HFFc6 (cell line): ENCODE measurements at places on chromosomes 11 and 22. TPM values are rescaled to one million over a fixed set of nuclear protein-coding genes. Genes with fewer than 3 reads are reported as not detected.
A peak's percentile ranks its signal among the peaks of the same experiment; 100 is the strongest.

Gene MMP10
- 0.83 and 1.7 TPM in 2 replicates for total RNA-seq

GRCh38 chr11:126703662-126704061, 296.9 kb downstream of the KIRREL3 start:
- peaks cover 5% of the 10 kb centered on the region for H3K27me3 ChIP-seq
- DNase-seq: no peak
- H3K4me3 ChIP-seq: no peak overlapping the region
- peaks cover 10% of the 10 kb centered on the region; the same call in 1 of the 2 replicates for H3K36me3 ChIP-seq

DNA sequence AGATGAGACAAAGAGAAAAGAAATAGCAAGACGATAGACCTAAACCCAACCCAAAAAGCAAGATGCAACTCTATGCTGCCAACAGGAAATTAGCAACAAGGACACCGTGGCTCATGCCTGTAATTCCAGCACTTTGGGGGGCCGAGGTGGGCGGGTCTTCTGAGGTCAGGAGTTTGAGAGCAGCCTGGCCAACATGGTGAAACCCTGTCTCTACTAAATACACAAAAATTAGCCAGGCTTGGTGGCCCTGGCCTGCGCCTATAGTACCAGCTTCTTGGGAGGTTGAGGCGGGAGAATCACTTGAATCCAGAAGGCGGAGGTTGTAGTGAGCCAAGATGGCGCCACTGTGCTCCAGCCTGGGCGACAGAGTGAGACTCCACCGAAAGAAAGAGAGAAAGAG, 24.3 kb upstream of the IL10RA start:
- H3K4me3 ChIP-seq: no peak overlapping the region
- peaks cover 14% of the 10 kb centered on the region for H3K27me3 ChIP-seq
- no peaks in the 10 kb centered on the region for H3K36me3 ChIP-seq
- no peak overlapping the region for H3K27ac ChIP-seq
- H3K4me1 ChIP-seq: no peaks in the 10 kb centered on the region

Gene YPEL4
- 0.17 to 0.32 TPM (median 0.29 TPM) in 3 replicates for total RNA-seq

GRCh38 chr22:45880716-45881523, 96.0 kb downstream of the WNT7B start:
- H3K4me1 ChIP-seq: no peaks in the 10 kb centered on the region

DNA sequence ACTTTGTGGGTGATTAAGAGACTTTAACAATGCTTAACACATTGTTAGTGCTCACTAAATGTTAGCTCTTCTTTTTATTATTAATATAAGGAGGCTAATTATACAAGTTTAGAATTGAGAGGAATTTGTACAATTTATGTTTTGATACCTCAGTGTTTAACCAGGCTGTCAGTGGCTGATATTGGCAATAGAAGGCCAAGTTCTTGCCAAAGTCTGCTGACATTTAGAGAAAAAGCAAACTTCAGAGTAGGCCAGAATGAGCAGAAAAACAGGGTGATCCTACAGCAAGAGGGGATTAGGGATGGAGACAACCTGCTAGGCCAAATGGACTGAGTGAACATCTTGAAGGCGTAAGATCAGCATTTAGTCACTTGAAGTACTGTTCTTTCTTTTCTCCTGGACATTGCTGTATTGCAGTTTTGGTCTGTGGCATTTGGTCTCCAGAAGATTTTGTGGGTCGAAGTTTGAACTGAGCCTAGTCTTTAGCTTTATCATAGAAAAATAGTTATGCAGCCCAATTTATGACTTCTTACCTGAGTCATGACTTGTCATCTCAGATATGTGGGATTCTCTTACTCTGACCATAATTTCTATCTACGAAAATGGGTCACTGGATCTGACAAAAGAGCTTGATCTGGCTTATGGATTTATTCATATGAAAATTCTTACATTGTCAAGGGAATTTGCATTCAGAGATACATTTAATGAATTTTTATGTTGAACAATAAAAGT, 9.0 kb downstream of the TRIM44 start:
- no peaks in the 10 kb centered on the region for H3K27me3 ChIP-seq
- H3K27ac ChIP-seq: no peak overlapping the region
- H3K36me3 ChIP-seq: peaks cover 27% of the 10 kb centered on the region
- peaks cover 40% of the 10 kb centered on the region for H3K4me1 ChIP-seq
- H3K4me3 ChIP-seq: no peak overlapping the region
- no peak for DNase-seq

- no peak for DNase-seq
- H3K27me3 ChIP-seq: peaks cover 2% of the 10 kb centered on the region; the same call in 1 of the 2 replicates
- no peak overlapping the region for H3K27ac ChIP-seq
- no peak overlapping the region for H3K4me3 ChIP-seq
- no peaks in the 10 kb centered on the region; the same call in 1 of the 2 replicates for H3K4me1 ChIP-seq
- no peaks in the 10 kb centered on the region for H3K36me3 ChIP-seq
Measured at GRCh38 chr11:106271086-106271485, 193.6 kb downstream of the AASDHPPT start.

DNA sequence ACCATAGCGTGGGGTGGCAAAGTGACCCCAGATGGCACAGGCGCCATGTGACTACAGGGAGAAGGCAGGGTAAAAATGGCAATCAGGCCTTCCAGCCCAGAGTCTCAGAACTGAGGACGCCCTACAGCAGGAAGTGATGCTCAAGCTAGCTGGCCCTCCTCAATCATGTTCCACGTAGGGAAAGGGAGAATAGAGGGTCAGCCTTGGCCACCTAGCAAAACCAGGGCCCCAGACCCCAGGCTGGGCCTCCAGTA, 978 bp upstream of the ANKRD13D start:
- H3K27ac ChIP-seq: peak overlapping the region; percentile 98
- H3K4me3 ChIP-seq: peak overlapping the region; percentile 80
- no peak for DNase-seq

Gene OR52A5
- total RNA-seq: not detected in 3 replicates

DNA sequence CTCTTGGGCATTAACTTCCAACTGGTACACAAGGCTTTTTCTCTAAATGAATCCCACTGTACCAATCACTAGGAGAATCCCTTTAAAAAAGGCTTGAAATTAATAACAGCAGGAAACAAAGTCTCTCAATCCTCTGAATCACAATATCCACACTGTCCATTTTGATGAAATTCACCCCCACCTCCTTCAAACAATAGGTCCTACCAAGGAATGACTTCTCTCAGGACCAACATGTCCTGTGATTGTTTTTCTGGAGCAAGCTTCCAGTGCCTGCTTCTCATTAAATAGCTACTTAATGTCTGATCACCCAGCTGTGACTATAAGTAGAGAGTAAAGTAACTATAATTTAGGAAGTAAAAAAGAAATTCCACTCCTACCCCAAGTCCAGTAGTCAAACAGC, 13.1 kb downstream of the NUMA1 start:
- peak overlapping the region; percentile 70 for H3K27ac ChIP-seq
- peaks cover 65% of the 10 kb centered on the region for H3K4me1 ChIP-seq
- DNase-seq: no peak
- peaks cover 16% of the 10 kb centered on the region for H3K36me3 ChIP-seq

GRCh38 chr11:46521961-46522681, 71.7 kb downstream of the AMBRA1 start:
- no peak overlapping the region for H3K27ac ChIP-seq
- peaks cover 46% of the 10 kb centered on the region for H3K4me1 ChIP-seq
- H3K4me3 ChIP-seq: no peak overlapping the region

Gene POLD4
- 69.3 to 80.7 TPM (median 71.3 TPM) in 3 replicates for total RNA-seq

- no peak for DNase-seq
- no peaks in the 10 kb centered on the region for H3K4me1 ChIP-seq
Measured at GRCh38 chr22:20615021-20615420, 107.6 kb downstream of the MED15 start.

- no peak for DNase-seq
- peaks cover 15% of the 10 kb centered on the region for H3K4me1 ChIP-seq
- no peak overlapping the region for H3K27ac ChIP-seq
- no peaks in the 10 kb centered on the region for H3K36me3 ChIP-seq
Measured at GRCh38 chr11:106480581-106481190, 403.2 kb downstream of the AASDHPPT start.

DNA sequence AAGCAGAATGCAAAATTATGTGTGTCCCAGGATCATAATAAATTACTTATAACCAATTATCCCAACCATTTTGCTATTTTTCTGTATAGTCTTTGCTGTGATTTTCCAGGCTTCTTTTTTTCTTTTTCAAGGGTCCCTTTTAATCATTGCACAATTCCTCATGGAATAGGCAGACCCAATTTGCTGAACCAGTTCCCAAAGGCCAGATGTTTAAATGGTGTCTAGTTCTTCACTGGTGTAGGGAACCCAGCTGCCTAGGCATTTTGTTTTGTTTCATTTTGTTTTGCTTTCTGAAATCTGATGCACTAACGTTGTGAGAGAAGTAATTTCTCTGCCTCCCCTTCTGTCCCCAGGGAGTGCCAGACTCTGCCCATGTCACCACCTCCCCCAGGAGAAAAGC, 60.4 kb downstream of the CHST1 start:
- peaks cover 13% of the 10 kb centered on the region for H3K27me3 ChIP-seq
- no peaks in the 10 kb centered on the region for H3K4me1 ChIP-seq
- DNase-seq: no peak

- no peaks in the 10 kb centered on the region for H3K27me3 ChIP-seq
- no peak for DNase-seq
- H3K36me3 ChIP-seq: peaks cover 11% of the 10 kb centered on the region
- H3K27ac ChIP-seq: no peak overlapping the region
Measured at GRCh38 chr22:47997052-47997590, 1234.7 kb downstream of the TBC1D22A start.

Gene PAAF1
- total RNA-seq: 18.4 to 22.4 TPM (median 18.8 TPM) in 3 replicates

GRCh38 chr11:45212566-45213315, 66.3 kb downstream of the PRDM11 start:
- H3K27me3 ChIP-seq: peaks cover 18% of the 10 kb centered on the region
- no peak overlapping the region for H3K4me3 ChIP-seq
- no peak overlapping the region for H3K27ac ChIP-seq
- DNase-seq: no peak

Gene PPP2R5B
- total RNA-seq: 18.5 to 26.5 TPM (median 25.8 TPM) in 3 replicates

- no peak for DNase-seq
- H3K4me1 ChIP-seq: peaks cover 35% of the 10 kb centered on the region
- peaks cover 4% of the 10 kb centered on the region for H3K27me3 ChIP-seq
- H3K36me3 ChIP-seq: no peaks in the 10 kb centered on the region
- H3K4me3 ChIP-seq: no peak overlapping the region
Measured at GRCh38 chr11:102309621-102310541, 7.4 kb upstream of the BIRC3 start.
